Fibroblast of upper back skin (primary cell): ENCODE measurements at places on chromosomes 4 and X.

DNA sequence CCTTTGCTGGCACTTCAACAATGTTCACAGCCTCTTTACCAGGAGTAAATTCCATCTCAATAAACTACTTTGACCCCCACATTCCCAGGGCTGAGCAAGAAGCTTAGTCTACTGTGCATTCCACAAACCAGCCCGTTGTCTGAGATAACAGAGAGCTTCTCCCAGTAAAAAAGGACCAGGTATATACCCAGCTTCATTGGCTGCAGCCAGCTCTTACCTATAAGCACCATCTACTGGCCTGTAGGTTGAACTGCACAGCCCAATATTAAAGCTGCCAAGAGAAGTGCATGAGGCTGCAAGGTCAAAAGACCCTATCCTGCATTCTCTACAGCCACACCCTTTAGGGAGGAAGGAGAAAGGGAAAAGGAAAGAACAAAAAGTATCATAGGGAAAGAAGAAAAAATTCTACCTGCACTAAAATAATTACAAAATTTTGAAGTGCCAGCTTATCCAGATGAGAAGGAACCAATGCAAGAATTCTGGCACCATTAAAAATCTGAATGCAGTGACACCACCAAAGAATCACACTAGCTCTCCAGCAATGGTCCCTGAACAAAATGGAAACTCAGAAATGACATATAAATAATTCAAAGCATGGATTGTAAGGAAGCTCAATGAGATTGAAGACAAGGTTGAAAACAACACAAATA, 45.7 kb upstream of the INTU start:
- DNase-seq = peak; percentile 42

DNA sequence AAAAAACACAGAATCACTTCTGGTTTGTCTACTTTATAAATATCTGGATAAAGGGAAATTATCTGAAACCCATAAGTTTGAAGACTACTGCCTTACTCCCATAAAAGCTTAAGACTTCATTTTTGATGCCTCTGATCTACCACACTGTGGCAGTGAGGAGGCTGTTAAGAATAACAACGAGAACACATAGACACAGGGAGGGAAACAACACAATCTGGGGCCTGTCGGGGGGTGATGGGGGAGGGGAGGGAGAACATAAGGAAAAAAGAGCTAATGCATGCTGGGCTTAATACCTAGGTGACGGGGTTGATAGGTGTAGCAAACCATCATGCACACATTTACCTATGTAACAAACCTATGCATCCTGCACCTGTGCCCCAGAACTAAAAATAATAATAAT, 573.7 kb downstream of the GBA3 start:
- no peak for DNase-seq

GRCh38 chr4:14333616-14334015, 668.7 kb upstream of the CPEB2 start:
- no peak for DNase-seq

DNA sequence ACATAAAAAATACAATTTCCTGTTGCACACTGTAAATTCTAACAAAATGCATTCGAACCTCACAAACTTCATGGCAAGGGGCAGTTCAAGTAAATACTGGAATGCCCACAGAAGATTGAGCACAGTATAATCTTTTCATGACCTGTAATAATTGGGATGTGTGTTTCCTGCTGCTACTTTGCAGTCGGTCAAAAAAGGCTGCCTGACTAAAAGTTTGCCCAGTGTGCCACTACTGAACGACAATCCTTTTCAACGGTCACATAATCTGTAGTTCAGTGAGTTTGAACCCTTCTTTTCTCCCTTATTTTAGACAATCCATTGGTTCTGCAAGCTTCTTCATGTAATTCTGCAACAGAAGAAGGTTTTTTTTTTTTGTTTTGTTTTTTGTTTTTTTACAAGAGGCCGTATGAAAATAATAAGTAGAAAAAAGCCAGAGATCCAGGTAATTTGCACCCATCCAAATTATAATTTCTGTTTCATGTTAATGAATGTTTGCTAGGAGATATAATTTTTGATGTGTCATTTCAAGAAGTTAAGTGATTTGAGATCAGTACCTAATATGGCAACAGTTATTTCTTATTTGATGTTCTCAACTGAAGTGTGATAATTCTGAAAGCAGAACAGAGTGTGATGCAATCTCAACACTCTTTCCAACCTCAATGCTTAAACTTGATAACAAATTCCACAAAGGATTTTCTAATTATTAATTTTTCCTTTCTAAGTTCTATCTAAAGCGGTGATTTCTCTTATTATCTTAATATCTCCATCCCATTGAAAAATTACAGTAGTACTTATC, 237.6 kb downstream of the FSTL5 start:
- no peak for DNase-seq

DNA sequence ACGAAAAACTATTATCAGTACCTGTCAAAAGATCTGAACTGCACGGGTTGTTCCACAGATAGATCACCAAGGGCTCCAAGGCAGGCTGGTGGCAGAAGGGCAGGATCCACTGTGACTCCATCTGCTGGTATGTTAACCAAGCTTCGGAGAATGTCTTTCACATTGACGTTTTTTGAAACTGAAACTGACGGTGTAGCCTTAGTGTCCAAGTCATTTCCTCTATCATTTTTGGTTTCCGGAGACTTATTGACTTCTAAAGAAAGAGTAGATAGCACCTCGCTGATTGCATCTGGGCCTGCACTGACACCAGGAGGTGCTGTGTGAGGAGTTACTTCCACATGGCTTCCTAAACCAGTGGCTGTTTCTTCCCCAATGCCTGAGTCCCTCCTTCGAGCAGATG, 186.9 kb downstream of the LRBA start:
- DNase-seq = no peak

DNA sequence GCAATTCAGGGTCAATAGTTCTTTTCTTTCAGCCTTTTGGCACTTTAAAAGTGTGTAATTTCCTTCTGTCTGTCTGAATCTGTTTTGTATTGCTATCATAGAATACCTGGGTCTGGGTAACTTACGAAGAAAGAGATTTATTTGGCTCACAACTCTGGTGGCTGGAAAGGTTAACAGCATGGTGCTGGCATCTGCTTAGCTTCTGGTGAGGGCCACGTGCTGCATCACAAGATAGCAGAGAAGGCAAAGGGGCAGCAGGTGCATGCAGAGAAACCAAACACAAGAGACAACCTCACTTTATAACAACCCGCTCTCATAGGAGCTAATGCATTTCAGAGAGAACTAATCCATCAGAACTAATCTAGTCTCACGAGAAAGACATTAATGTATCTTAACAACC, 18.8 kb downstream of the RGN start:
- no peak for DNase-seq

- DNase-seq = peak; percentile 52
These were observed 348.1 kb downstream of the RAPGEF2 start for GRCh38 chr4:159451006-159451405.

GRCh38 chr4:90078440-90078839, 48.8 kb upstream of the CCSER1 start:
- no peak for DNase-seq

DNA sequence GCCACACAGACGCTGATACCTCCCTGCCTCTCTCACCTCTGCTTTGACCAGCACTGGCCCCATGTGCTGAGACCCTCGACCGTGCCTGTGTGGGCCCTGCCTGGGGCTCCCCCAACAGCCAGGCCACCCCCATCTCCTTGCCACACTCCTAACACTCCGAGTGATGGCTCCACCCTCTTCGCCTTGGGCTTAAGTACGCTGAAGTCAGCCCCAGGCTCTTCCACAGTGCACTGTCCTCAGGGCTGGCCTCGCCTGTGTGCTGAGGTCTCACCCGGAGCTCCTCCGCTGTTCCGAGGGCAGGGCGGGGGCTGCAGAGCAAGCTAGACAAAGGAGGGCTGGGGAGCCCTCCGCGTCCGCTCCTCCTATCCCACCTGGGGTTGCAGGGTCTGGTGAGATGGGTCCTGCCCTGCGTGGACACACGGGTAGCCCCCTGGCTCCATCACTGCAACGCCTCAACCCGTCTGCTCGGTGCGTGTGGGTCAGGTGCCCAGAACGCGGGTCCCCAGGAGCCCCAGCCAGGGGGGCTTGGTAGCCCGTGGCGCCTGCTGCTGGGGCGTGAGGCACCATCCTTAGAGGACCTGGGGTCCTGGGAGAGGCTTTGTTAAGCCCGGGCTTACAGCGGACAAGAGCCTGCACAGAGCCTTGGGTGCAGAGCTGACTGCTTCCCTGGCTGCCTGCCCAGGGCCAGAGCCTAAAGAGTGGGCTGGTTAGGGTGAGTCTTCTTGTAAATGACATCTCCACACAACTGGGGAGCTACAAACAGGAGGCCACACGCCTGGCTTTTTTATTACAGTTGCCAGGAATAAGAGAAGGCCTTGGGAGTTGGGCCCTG, 42.6 kb upstream of the NKX1-1 start:
- DNase-seq = no peak

- no peak for DNase-seq
These were observed 626 bp downstream of the JADE3 start for GRCh38 chrX:46912603-46913491.

DNA sequence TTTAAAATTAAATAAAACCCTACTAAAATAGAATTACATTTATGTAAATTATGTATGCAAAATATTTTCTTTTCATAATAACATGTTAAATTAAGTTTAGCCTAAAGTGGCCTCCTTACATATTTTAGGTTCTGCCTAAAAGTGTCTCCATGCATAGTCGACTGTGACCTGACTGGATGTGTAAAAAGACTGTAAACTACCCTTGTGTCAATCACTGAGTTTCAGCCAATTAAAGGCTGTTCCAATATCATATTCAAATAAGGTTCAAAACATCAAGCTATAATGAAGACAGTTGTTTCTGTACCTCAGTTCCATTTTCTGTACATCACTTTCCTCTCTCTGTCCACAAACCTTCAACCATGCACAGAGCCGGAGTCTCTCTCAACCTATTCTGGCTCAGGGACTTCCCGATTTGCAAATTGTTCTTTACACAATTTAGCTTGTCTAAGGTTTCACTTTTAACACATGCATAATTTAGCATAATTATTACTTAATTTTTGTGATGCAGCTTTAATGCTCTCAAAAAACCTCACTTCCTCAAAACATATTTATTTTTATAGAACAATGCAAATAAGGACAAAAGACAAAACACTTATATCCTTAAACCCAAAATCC, 60.1 kb downstream of the SH3RF1 start:
- DNase-seq = no peak

DNA sequence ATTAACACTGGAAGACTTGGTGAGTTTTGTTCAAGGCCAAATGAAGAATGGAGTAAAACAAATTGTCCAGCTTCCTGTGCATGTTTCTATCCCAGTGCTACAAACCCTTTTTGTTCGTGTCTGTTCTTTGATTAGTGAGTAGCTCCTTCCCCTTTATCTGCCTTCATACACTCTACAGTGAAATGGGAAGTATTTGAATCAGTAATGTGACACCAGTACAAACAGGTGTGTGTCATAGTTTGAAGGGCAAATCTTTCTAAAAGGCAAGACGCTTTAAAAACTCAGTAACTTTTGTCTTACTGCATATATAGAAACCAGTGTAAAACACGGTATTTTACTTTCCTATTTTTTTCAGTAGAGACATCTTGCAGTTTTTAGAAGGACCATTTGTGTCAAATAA, 5.9 kb downstream of the ARHGEF38 start:
- DNase-seq = no peak

- peak; percentile 37 for DNase-seq
These were observed 1.3 kb downstream of the PKD2 start for GRCh38 chr4:88008743-88009171.

- DNase-seq = no peak
These were observed 2.7 kb downstream of the SLC38A5 start for GRCh38 chrX:48467281-48467761.

DNA sequence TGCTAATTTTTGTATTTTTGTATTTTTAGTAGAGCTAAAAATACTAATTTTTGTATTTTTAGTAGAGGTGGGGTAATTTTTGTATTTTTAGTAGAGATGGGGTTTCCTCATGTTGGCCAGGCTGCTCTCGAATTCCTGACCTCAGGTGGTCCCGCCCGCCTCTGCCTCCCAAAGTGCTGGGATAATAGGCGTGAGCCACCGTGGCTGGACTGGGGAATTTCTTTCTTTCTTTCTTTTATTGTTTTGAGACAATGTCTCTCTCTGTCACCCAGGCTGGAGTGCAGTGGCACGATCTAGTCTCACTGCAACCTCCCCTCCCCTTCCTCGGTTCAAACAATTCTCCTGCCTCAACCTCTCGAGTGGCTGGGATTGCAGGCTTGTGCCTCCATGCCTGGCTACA, 83.0 kb downstream of the FAM193A start:
- DNase-seq = no peak

DNA sequence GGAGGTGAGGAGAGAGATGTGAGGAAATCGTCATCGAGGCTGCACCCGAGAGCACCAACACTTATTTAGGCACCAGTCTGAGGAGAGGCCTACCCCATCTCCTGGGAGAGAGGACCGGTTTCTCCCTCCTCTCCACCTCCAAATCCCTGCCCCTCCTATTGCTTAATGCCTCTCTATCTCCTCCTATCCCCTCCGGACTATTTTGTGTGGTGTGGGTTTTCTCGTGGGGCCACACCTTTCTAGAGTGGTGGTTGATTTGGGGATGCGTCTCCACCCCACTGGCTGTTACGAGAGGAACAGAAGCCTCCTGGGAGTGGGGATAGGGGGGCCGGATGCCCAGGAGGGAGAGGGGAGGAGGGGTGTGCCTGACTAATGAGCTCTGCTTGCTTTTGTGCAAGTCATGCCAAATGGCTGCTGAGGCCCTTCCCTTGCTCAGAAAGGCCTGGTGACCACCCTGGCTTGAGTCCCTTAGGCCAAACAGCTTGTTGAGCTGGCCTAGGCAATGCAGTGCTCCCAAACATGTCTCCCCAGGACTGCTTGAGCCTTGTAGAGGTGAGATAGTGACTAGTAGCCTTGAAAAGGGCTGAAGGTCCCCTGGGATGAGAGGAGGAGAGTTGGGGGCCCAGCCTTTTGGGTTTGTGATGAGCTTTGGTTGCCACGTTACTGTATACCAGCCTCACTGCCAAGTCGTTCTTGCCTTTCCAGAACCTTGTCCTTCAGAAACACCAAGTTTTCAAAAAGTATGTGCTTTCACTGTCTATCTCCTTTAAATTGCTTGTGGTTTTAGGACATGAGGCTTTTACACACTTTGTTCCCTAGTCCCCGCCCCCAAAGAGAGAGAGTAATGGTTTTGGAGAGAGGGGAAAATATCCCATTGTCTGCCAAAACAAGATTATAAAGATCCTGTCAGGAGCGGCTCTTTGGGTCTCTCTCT, 1.2 kb downstream of the MSN start:
- peak; percentile 82 for DNase-seq
